ENCODE measurements at places on chromosomes 4 and X.

DNA sequence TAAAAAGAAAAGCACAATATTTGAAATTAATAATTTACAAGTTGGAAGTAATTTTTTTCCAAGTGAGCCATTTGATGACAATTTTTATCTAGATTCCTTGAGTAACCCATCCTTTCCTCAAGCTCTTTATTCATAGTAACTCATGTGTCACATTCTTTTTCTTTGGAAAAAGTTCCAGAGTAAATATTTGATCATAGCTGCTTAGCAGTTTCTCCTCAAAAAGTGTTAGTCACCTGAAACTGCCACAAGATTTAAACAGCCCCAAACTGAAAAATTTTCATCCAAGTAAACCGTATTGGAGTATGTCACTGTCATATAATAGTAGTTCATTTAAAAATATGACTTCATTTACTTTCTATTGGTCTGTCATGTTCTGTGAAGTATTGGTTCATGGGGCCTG is 94.6 kb upstream of the CASK start:
- no peak for DNase-seq

DNA sequence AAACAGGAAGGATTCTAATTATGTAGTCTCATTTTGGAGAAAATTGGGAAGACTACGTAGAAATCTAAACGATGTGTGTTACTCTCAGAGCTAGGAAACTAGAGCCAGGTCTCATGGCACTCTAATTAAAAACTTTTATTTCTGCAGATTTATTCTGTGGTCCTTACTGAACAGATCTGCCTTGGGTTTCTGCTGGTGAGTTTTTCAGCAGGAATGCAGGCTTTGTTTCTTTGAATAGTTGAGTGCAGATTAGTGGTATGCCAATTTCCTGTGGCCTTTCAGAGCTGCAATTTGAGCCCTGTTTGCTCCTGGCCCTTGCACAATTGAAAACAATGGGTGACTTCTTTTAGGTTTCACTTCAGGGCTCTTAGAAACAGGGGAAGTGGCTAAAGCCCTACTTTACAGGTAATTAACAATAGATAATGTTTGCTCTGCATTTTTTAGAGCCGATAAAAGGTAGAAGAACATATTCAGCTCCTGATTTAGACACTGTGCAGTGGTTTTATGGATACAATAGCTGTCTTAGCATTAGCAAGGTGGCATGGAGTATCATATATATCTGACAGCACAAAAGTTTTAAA is 21.8 kb downstream of the SPRY1 start:
- no peak for DNase-seq

DNA sequence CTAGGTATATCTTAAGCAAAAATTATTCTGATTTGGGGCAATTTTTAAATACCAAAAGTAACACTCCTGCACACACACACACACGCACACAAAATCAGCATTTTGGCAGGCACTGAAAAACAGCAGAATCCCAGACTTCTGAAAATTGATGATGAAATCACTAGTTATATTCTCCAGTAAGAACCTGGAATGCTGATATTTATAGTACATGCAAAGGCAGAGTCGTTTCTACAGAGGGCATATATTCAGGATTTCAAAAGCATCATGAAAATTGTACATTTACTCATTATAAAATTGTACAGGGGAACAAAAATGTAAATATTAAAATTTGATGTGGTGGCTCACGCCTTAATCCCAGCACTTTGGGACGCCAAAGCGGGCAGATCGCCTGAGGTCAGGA is 352.5 kb upstream of the PITX2 start:
- no peak for DNase-seq

- no peak for DNase-seq
Measured at GRCh38 chrX:38437093-38437492, 84.7 kb downstream of the OTC start.

DNA sequence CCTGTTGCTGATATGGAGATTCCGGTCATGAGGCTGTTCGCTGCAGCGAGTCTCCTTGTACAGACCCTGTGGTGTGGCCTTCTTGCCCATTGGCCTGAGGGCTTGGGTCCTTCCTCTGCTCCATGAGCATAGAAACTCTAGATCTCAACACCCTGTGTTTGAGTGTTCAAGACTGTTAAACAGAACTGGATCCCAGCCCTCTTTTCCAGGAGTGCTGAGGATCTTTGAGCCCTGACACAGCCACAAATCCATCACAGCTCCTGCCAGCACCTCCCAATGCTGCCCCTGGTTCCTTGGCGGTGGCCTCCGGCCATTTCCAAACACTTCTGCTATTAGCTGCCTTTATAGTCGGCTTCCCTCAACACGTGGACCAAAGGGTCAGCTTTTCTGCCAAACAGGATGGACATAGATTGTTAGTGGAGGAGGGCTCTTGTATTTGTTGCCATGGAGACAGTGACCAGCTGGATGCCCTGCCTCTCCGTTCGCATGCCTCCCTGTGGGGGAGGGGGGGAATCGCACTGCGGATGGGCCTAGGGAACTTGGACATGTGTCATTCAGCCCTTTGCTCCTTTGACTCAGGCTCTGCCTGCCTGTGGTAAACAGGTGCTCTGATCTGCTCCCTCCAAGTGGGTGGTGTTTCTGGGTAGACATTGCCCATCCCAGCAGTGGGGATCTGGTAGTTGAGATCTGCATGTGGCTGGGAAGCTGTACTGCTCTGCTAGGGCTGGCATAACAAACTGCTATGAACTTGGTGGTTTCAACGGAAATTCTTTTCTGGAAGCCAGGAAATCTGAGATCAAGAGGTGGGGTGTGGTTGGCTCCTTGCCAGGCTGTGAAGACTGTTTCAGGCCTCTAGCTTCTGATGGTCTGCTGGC is 6.9 kb upstream of the WDR1 start:
- DNase-seq: no peak

- DNase-seq: no peak
Measured at GRCh38 chrX:12617241-12617640, 174.0 kb upstream of the PRPS2 start.

DNA sequence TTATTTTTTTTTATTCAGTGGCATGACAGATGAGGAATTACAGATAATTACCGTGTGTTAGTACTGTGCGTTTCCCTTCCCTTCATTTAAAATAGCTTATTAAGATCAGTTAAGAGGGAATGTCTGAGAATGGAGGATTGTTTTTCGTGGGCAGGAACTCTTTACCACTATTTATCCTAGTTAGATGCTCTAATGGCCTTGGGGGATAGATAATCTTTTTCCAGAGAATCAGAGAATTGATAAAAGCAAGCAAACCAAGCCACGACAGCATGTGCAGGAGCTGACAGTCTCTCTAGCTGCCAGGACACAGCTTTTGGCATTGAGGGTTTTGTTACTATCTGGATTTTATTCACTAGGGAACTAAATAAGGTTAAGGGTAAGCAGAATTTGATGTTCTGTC is 128.7 kb downstream of the DCLK2 start:
- DNase-seq: no peak

DNA sequence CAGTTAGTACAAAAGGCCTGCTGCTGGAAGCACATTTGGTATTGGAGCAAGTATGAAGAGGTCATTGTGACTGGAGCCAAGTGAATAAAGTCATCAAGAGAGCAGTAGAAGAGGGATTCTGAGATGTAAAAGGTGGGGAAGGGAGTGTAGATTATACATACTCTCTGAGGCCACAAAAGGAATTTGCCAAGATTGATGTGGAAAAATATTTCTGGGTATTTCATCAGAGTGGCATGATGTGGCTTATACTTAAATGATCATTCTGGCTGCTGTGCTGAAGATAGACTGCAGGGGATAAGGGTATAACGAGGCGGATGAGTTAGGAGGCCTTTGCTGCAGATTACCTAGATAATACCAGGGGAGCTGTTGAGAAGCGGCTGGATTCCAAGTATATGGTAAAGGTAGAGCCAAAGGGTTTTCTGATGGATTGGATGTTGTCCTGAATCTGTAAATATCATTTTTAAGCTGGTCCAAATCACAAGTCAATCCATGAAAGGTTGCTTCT is 231.8 kb upstream of the AGA start:
- DNase-seq: no peak

DNA sequence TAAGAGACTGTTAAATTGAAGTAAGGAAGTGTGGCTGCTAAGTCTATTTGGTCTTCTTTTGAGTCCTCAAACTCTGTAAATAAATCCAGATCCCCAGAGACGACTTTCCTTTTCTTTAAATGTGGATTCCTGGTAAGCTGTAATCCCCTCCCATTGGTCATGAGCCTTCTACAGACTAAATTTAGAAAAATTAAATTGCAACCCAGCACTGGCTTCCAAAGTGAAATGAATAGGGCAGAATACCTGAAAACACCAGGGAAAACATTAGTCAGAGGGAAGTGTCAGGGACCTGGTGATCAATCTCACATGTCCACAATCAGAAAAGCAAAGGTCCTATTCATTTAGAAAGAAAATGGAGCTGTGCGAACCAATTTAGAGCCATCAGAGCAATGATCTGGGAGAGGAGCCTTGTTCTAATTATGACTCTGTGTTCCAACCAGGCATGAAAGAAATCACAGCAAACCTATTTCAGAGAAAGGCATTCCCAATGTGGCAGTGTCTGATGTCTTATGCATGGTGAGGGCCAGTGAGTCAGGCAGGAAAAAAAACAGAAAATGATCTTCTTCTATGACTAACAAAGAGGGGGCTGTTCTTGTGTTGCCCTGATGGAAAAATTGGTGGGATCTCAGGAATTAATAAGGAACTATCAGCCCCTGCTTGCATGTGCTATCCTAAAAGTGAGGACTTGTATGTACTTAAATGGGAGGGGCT is 19.8 kb upstream of the CCDC149 start:
- no peak for DNase-seq

DNA sequence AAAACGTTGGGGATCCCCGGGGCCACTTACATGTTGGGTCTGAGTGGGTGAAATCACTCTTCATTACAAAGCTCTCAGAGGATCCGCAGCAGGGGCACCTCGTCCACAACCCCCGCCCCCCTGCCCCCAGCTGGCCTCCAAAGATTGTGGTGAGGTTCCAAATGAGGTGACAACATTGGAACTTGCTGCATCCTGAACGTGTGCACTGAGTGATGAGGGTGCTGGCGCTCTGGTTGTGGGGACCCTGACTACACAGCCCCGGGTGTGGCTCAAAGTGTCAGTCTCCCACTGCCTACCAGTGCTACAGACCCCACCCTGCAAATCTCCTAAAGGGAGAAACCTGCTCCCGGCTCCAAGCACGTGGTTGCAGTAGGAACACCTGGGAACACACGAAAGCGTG is 111.9 kb downstream of the PHKA2 start:
- no peak for DNase-seq

GRCh38 chr4:188127214-188127874 is 11.9 kb upstream of the TRIML1 start:
- no peak for DNase-seq

- DNase-seq: no peak
Measured at GRCh38 chr4:66451741-66452140, 781.5 kb upstream of the EPHA5 start.

DNA sequence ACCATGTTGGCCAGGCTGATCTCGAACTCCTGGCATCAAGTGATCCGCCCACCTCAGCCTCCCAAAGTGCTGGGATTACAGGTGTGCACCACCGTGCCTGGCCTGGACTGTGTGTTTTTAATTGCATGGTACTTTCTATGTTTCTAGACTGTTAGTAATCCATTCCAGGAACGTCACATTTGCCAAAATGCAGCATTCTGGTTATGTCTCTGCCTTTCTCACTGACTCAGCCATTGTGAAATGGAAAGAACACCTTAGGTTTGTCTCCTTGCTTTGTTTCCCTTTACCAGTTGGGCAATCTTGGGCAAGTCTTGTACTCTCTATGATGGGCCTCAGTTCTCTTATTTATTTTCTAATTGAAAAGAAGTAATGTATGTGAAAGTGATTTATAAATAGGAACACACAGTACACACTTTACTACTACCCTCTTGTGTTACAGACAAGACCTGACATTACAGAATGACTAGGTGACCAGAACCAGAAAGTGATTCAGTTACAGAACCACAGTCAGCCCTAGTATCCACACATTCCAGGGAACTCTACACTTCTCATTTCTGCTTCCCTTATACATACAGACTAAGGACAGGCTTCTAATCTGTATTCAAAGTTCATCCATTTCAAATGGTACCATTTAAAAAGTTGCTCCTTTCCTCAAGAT is 187.1 kb downstream of the MGST2 start:
- DNase-seq: no peak

DNA sequence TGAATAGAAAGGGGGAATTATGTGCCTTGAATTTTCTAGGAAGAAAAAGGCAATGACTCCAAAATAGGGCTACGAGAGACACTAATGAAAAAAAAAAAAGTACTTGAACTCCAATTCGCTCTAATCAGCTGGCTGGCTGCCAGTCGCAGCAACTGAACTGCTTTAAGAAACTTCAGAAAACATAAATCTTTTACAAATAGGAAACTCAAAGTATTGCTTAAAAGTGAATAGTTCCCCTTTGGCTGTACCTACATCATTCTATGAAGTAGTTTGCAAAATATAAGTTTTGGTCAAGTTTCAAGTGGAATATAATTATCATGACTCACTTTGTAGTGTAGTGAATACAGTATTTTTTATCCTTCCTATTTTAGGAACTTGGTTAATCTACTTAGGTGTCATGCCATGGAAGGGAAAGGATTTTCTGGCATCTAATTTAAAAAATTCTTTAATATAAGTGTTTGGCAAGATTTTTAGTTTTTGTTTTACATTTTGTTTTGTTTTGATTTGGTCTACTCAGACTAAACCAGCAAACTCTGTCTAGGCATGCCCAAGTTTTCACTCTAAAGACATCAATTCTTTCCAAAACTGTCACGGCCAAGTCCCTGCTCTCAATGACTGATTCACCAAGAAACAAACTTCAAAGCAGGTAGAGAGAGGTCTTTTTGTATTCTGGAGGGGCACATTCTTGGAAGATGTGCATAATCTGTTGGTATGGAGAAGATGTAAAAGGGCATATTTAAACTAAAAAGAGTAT is 382.4 kb upstream of the GALNT7 start:
- DNase-seq: no peak

- no peak for DNase-seq
Measured at GRCh38 chrX:51837921-51838320, 55.5 kb upstream of the MAGED1 start.

DNA sequence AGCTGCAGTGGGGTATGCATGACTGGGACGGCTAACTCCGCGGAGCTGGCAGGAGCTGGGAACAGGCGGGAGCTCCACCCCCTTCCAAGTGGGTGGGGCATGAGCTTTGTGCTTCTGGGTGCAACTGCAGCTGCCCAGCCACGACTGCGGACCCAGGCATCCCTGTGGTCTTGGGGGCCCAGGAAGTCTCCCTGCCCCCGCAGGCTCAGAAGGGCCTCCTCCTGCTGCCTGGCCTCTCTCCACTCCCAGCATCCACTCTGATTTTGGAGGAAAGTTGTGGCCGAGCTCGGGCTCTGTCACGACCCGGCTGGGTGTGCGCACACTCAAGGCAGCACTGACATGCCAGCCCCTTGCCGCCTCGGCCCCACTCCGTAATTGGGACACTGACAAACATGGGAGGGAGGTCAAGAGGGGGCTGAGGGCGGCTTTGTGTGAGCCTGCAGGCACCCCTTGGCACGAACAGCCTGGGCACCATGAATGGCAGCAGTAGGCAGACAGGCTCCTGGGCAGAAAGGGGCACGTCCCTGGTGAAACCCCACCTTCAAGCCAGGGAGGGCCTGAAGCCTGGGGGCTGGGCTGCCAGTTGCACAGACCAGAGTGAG is 822.6 kb downstream of the GLUD2 start:
- no peak for DNase-seq

GRCh38 chr4:152778656-152779512 is 646 bp downstream of the TIGD4 start:
- peak; percentile 67 for DNase-seq
